ENCODE measurements at places on chromosomes 5 and 9. TPM values are rescaled to one million over a fixed set of nuclear protein-coding genes. Genes with fewer than 3 reads are reported as not detected.

SAXO1 gene
- total RNA-seq, result not detected

CARTPT gene
- not detected for total RNA-seq

PCDHA11 gene
- not detected for total RNA-seq

TMC1 gene
- total RNA-seq, result 0.32 TPM

DRD1 gene
- total RNA-seq, result not detected

EGFLAM gene
- total RNA-seq, result not detected

LCN10 gene
- total RNA-seq, result 1.8 TPM

TRIM41 gene
- total RNA-seq, result 27.1 TPM

IL7R gene
- total RNA-seq, result 162 TPM

FGF10 gene
- total RNA-seq, result not detected

OR2K2 gene
- total RNA-seq, result not detected

NR5A1 gene
- total RNA-seq, result not detected

ZBED3 gene
- total RNA-seq, result 0.04 TPM

LCN2 gene
- not detected for total RNA-seq

MARVELD2 gene
- total RNA-seq, result 0.37 TPM

CCNI2 gene
- total RNA-seq, result 3.3 TPM

GFPT2 gene
- total RNA-seq, result 0.11 TPM

PCDHA1 gene
- total RNA-seq, result not detected

PCDHGB4 gene
- total RNA-seq, result 0.08 TPM

PROP1 gene
- total RNA-seq, result not detected

JAKMIP2 gene
- total RNA-seq, result 4.3 TPM

BTNL9 gene
- total RNA-seq, result 0.16 TPM

CXCL14 gene
- total RNA-seq, result not detected

MYO10 gene
- 0.80 TPM for total RNA-seq

SPINK6 gene
- total RNA-seq, result not detected

GABRA6 gene
- total RNA-seq, result not detected

PCDHB7 gene
- total RNA-seq, result not detected

LCN9 gene
- total RNA-seq, result not detected

NSG2 gene
- not detected for total RNA-seq

PCDHB12 gene
- total RNA-seq, result not detected

FOXD4L4 gene
- 0.15 TPM for total RNA-seq

SLC25A48 gene
- not detected for total RNA-seq

ZNF483 gene
- total RNA-seq, result 7.0 TPM

ADRA1B gene
- total RNA-seq, result not detected

SPATA6L gene
- total RNA-seq, result 1.6 TPM

MARCOL gene
- total RNA-seq, result not detected

RPL37 gene
- total RNA-seq, result 1,599 TPM

BARHL1 gene
- not detected for total RNA-seq

ZCCHC9 gene
- 34.9 TPM for total RNA-seq

ELAVL2 gene
- not detected for total RNA-seq

PCDHGA6 gene
- 0.06 TPM for total RNA-seq

PITX1 gene
- not detected for total RNA-seq

ENG gene
- 10.0 TPM for total RNA-seq

TNFSF15 gene
- total RNA-seq, result not detected

MRRF gene
- 42.7 TPM for total RNA-seq

LIFR gene
- 0.16 TPM for total RNA-seq

All from activated T-helper 17 cell treated with anti-CD3 and anti-CD28 coated beads, Interleukin-2, amount 50 U/mL, for 72 hours (primary cell).